Upper lobe of right lung (tissue), 1 donor: ENCODE measurements at places on chromosomes 12 and 14. TPM values are rescaled to one million over a fixed set of nuclear protein-coding genes. Genes with fewer than 3 reads are reported as not detected.

Gene SDS
- total RNA-seq = 2.4 TPM

GRCh38 chr14:76814726-76815645 lies 2.3 kb upstream of the ANGEL1 start:
- H3K4me3 ChIP-seq = no peak overlapping the region
- no peaks in the 10 kb centered on the region for H3K36me3 ChIP-seq
- H3K4me1 ChIP-seq = peaks cover 19% of the 10 kb centered on the region
- no peak overlapping the region for H3K27ac ChIP-seq
- DNase-seq = no peak

DNA sequence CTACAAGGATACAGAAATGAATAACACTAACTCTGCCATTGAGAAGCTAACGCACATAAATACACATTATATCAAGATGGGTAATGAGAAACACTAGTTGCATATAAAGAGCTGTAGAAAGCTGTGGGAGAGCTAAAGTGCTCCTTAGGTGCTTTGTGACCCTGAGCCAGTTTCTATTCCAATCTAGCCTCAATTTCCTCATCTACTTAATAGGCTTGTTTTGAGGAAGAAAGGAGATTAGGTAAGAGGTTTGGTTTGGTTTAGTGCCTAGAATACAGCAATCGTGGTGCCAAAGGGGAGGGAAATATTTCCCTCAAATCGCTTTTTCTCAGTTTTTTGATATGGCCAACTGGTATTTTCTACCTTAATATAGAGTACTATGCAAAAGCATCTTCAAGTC lies 994 bp downstream of the SRP54 start:
- peak overlapping the region; percentile 97 for H3K27ac ChIP-seq
- peaks cover 4% of the 10 kb centered on the region for H3K36me3 ChIP-seq
- peaks cover 44% of the 10 kb centered on the region for H3K4me1 ChIP-seq
- peak overlapping the region; percentile 73 for H3K4me3 ChIP-seq
- no peaks in the 10 kb centered on the region for H3K27me3 ChIP-seq

DNA sequence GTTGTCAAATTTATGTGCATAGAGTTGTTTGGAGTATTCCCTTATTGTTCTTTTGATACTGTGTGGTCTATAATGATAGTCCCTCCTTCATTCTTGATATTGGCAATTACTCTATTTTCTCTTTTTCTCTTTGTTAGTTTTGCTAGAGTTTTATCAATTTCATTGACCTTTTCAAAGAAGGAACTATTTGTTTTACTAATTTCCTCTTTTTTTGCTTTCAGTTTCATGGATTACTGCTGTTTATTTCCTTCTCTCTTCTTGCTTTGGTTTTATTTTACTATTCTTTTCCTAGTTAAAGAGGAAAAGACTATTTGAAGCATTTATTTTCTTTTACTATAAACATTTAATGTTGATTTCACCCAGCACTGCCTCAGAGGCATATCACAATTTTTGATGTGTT lies 250.9 kb upstream of the PELI2 start:
- no peaks in the 10 kb centered on the region for H3K36me3 ChIP-seq
- no peak overlapping the region for H3K27ac ChIP-seq
- H3K4me1 ChIP-seq = no peaks in the 10 kb centered on the region
- no peak for DNase-seq
- no peak overlapping the region for H3K4me3 ChIP-seq
- H3K27me3 ChIP-seq = no peaks in the 10 kb centered on the region

DNA sequence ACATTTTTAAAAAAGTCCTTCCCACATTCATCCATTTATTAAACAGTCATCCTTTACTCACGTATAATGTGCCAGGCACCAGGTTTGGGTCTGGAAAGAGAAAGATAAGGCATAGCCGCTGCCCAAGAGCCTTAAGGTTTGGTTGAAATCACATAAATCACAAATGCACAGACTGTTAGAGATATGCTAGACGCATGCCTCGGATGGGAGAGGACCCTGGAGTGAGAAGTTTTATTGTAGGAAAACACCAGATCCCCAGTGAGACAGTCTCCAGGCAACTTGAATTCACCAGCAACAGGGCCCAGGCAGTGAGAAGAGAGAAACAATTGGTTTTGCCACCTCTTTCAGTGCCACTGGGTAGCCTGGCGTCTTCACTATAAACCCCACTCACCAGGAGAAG lies 305.9 kb upstream of the AMIGO2 start:
- H3K4me3 ChIP-seq = no peak overlapping the region
- H3K27ac ChIP-seq = no peak overlapping the region
- no peaks in the 10 kb centered on the region for H3K36me3 ChIP-seq
- no peaks in the 10 kb centered on the region for H3K4me1 ChIP-seq
- no peak for DNase-seq

GRCh38 chr14:77144412-77145115 lies 3.0 kb upstream of the ZDHHC22 start:
- no peaks in the 10 kb centered on the region for H3K36me3 ChIP-seq
- peaks cover 77% of the 10 kb centered on the region for H3K27me3 ChIP-seq
- no peak for DNase-seq
- no peak overlapping the region for H3K27ac ChIP-seq
- peaks cover 9% of the 10 kb centered on the region for H3K4me1 ChIP-seq

DNA sequence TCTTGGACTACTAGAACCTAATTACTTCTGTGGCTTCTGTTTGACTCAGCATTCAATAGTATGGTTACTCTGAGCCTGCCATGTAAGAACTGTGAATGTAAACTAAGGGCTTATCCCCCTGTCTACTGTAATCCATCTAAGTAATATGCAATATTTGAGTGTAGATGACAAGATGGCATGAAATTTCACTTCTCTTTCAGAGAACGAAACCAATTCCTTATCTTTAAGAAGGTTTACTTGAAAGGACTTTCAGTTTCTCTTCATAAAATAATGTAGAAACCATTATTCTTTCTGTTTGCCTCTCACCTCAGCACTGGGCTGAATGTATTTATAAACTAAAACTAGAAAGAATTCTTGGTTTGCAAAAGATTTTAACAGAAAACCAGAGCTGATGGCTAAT lies 60.4 kb upstream of the ARID2 start:
- DNase-seq = no peak
- no peaks in the 10 kb centered on the region for H3K36me3 ChIP-seq
- H3K4me1 ChIP-seq = peaks cover 11% of the 10 kb centered on the region
- H3K27me3 ChIP-seq = no peaks in the 10 kb centered on the region
- peak overlapping the region; percentile 18 for H3K4me3 ChIP-seq

- H3K27me3 ChIP-seq = no peaks in the 10 kb centered on the region
- H3K4me3 ChIP-seq = no peak overlapping the region
- no peaks in the 10 kb centered on the region for H3K4me1 ChIP-seq
- H3K27ac ChIP-seq = no peak overlapping the region
Measured at GRCh38 chr12:76820888-76821482, 57.1 kb downstream of the ZDHHC17 start.

DNA sequence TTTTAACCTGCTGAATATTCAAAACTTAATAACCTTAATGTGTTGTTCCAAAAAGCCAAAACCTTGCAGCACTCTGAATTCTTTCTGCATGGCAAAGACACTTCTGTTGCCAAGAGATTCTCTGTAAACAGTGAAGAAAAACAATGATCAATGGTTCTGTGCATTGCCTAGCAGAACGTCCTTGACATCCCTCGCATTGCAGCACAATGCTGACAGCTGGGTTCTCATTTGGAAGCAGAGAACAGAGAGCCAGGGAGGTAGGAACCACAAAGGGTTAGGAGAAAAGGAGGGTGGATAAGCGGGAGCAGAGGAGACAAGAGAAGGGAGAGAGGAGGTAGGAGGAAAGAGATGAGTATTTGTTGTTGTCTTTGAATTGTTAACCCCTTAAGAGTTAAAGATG lies 501.1 kb downstream of the NAV3 start:
- H3K4me1 ChIP-seq = no peaks in the 10 kb centered on the region
- H3K27me3 ChIP-seq = no peaks in the 10 kb centered on the region
- no peak overlapping the region for H3K27ac ChIP-seq
- H3K4me3 ChIP-seq = no peak overlapping the region

DNA sequence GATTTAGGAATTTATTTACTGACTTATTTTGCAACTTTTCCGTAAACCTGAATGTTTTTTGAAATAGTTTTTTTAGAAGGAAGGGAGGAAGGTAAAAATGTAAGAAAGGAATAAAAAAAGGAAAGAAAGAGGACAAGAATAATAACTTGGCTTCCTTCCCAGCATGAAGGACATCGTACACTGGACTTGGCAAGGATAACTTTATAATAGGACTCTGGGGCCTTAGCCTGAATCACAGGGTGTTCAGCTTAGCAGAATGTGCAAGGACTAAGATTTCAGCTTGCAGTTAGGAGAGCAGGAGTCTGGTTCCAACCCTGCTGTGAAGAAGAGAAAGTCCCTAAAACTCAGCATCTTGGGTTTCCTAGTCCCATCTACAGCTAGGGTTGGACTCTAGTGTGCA lies 1053.3 kb downstream of the VRK1 start:
- H3K36me3 ChIP-seq = no peaks in the 10 kb centered on the region
- H3K4me3 ChIP-seq = no peak overlapping the region
- DNase-seq = no peak
- H3K27ac ChIP-seq = no peak overlapping the region
- H3K27me3 ChIP-seq = no peaks in the 10 kb centered on the region

Gene MED6
- total RNA-seq = 31.2 TPM

- peak; percentile 64 for DNase-seq
- no peak overlapping the region for H3K4me3 ChIP-seq
- no peaks in the 10 kb centered on the region for H3K27me3 ChIP-seq
- H3K4me1 ChIP-seq = peaks cover 7% of the 10 kb centered on the region
Measured at GRCh38 chr12:3604748-3605586, 114.0 kb downstream of the PRMT8 start.

Gene AQP6
- 0.35 TPM for total RNA-seq

Gene SMIM41
- 6.1 TPM for total RNA-seq

Gene MDM1
- 10.5 TPM for total RNA-seq

DNA sequence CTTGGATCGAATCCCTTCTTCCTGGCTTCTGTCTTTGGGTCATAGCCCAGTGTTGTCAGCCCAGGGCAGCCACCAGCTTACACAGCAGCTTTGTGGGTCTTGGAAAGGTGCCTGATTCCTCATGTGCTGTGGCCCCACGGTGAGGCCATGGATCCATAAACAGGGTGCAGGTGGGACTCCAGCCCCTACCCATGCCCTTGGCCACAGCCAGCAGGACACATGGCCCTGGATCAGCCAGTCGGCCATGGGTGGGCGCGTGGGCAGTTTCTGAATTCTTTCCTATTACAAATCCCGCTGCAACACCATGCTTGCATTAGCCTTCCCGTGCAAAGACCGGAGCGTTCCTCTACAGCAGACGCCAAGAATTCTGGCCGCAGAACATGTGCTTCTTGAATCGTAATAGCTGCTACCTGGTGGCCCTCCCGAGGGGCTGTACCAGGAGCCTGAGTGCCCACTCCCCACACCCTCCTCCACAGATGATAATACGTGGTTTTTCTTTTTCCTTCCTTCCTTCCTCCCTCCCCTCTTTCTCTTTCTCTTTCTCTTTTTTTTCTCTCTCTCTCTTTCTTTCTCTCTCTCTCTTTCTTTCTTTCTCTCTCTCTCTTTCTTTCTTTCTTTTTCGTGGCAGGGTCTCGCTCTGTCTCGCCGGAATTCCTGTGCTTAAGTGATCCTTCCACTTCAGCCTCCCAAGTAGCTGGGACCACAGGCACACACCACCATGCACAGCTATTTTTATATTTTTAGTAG lies 2.9 kb upstream of the MMP17 start:
- H3K36me3 ChIP-seq = no peaks in the 10 kb centered on the region
- H3K4me1 ChIP-seq = peaks cover 17% of the 10 kb centered on the region
- H3K4me3 ChIP-seq = no peak overlapping the region
- H3K27ac ChIP-seq = no peak overlapping the region

GRCh38 chr12:6416596-6416995 lies 28.2 kb upstream of the CD27 start:
- DNase-seq = no peak
- no peak overlapping the region for H3K4me3 ChIP-seq
- no peaks in the 10 kb centered on the region for H3K27me3 ChIP-seq
- H3K4me1 ChIP-seq = no peaks in the 10 kb centered on the region

GRCh38 chr14:105492971-105493871 lies 2.2 kb downstream of the TEDC1 start:
- no peak overlapping the region for H3K27ac ChIP-seq
- peaks cover 5% of the 10 kb centered on the region for H3K4me1 ChIP-seq
- no peaks in the 10 kb centered on the region for H3K36me3 ChIP-seq

Gene BEGAIN
- 1.5 TPM for total RNA-seq

Gene OR6C6
- not detected for total RNA-seq

GRCh38 chr14:75515629-75515996 lies 6.7 kb upstream of the BATF start:
- H3K4me3 ChIP-seq = peak overlapping the region; percentile 40
- no peak for DNase-seq
- H3K4me1 ChIP-seq = peaks cover 12% of the 10 kb centered on the region
- no peaks in the 10 kb centered on the region for H3K27me3 ChIP-seq
- peak overlapping the region; percentile 11 for H3K27ac ChIP-seq

DNA sequence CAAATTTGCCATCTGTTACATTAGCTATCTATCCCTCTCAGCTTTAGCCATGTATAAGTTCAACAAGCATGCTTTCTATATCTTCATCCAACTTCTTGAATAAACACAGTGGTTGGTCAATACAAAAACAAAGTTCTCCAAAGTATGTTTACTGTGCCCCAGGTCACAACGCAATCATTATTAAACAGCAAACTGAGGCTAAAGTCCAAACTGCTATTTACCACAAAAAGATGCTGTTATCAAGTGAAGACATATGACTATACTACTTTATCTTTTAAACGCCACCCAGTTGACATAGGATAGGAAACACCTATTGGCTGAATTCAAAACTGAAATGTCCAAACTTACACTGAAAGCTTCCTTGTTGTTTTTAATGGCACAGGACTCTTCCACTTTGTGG lies 11.7 kb downstream of the ZCCHC8 start:
- DNase-seq = no peak
- peaks cover 94% of the 10 kb centered on the region for H3K36me3 ChIP-seq
- H3K27ac ChIP-seq = no peak overlapping the region
- no peaks in the 10 kb centered on the region for H3K27me3 ChIP-seq
- no peaks in the 10 kb centered on the region for H3K4me1 ChIP-seq

GRCh38 chr14:100333827-100334226 lies 10.7 kb downstream of the SLC25A47 start:
- H3K27me3 ChIP-seq = no peaks in the 10 kb centered on the region
- no peak overlapping the region for H3K4me3 ChIP-seq
- DNase-seq = no peak
- H3K4me1 ChIP-seq = no peaks in the 10 kb centered on the region
- H3K27ac ChIP-seq = no peak overlapping the region
- H3K36me3 ChIP-seq = peaks cover 58% of the 10 kb centered on the region

DNA sequence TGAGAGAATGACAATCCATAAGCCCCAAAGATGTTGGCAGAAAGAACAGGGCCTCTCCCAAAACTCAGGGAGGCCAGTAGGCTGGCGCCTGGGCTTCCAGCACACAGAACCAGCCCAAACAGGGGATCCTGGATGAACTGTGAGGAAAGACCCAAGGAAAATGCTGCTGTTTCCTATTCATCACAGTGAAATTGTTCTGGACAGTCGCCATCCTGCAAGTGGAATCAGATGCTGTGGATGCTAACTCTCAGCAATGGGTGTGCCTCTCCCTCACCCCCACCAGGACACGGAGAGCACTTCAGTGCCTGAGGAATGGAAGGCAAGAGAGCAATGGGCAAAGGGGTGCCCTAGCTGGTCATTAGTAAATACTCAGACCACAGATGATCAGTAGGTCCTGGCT lies 80.8 kb downstream of the ANO2 start:
- no peak for DNase-seq
- H3K36me3 ChIP-seq = no peaks in the 10 kb centered on the region
- H3K27me3 ChIP-seq = no peaks in the 10 kb centered on the region

Gene PPFIA2
- 1.4 TPM for total RNA-seq

Gene IFI27
- total RNA-seq = 312 TPM
